ENCODE measurements at places on chromosomes 13 and 19.
A peak's percentile ranks its signal among the peaks of the same experiment; 100 is the strongest.

GRCh38 chr19:50003254-50003788 lies 21.9 kb downstream of the VRK3 start:
- peaks cover 3% of the 10 kb centered on the region for H3K4me1 ChIP-seq
- no peaks in the 10 kb centered on the region for H3K27me3 ChIP-seq
- H3K27ac ChIP-seq: no peak overlapping the region
- no peak overlapping the region for H3K4me3 ChIP-seq

DNA sequence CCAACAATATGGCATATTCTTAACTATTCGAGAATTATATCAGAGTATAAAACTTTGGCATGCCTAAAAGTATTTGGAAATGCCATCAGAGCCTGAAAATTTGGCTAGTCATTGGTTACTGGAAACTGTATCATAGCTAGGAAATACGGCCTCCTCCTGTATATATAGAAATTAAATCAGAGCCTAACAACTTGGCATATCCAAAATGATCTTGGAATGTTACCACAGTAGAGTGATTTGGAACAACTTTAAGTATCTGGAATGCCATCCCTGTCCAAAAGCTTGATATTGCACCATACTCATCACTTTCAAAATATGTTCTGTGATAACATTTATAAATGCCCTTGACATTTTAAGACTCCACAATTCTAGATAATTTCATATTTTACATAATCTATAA lies 335.8 kb downstream of the SLITRK1 start:
- H3K27me3 ChIP-seq: no peaks in the 10 kb centered on the region
- no peak overlapping the region for H3K27ac ChIP-seq
- H3K4me3 ChIP-seq: no peak overlapping the region
- H3K36me3 ChIP-seq: no peaks in the 10 kb centered on the region

DNA sequence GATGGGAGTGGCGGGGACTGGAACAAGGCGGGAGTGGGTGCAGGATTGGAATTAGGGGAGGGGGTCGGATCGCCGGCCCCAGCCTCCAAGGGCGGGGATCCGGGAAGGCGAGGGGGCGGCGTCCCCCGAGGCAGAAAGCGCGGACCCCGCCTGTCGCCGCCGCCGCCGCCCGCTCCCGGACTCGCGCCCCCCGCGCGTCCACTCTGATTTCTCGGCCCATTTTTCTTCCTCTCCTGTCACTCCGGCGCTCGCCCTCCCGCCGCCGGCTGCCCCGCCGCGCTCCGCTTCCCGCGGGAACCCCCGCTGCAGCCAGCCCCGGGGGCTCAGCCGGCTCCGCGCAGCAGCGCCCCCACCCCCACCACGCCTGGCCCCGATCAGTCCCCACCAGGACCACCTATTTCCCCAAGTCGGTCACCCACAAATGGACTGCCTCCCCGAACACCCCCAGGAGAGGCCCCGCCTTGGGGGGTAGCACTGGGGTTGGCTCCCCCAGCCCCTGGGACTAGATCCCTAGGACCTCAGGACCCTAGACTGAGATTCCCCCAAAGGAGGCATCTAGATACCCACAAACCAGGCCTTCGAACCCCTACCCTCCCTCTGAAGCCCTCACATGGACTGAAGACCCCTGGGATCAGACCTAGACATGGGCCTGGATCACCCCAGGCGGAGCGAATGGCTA lies 12.6 kb upstream of the ERFL start:
- no peaks in the 10 kb centered on the region for H3K27me3 ChIP-seq
- H3K4me3 ChIP-seq: no peak overlapping the region
- H3K27ac ChIP-seq: no peak overlapping the region
- no peaks in the 10 kb centered on the region for H3K36me3 ChIP-seq

DNA sequence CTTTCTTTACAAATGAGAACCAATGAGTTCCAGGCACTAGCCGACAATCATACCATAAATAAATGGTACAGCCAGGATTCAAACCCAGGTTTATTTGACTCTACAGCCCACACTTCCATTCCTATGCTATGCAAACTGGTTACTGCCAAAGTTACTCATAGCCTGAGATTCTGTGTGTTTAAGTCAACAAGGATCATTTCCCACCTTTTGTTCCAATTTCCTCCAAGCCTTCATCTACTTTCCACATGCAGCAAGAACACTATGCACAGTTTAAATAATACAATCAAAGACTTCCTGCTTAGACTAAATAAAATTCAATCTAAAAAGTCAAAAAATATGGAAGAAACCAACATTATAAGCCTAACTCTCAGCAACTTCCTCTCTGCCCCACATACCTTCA lies 59.2 kb upstream of the KLF12 start:
- H3K4me3 ChIP-seq: no peak overlapping the region
- no peak overlapping the region for H3K27ac ChIP-seq
- H3K36me3 ChIP-seq: no peaks in the 10 kb centered on the region
- H3K27me3 ChIP-seq: no peaks in the 10 kb centered on the region
- no peaks in the 10 kb centered on the region for H3K4me1 ChIP-seq
- DNase-seq: no peak

- DNase-seq: peak; percentile 29
- H3K4me3 ChIP-seq: no peak overlapping the region
- peak overlapping the region; percentile 2 for H3K27ac ChIP-seq
- no peaks in the 10 kb centered on the region for H3K27me3 ChIP-seq
- peaks cover 8% of the 10 kb centered on the region for H3K4me1 ChIP-seq
These were observed 2.1 kb downstream of the ARID3A start for GRCh38 chr19:927780-928401.

DNA sequence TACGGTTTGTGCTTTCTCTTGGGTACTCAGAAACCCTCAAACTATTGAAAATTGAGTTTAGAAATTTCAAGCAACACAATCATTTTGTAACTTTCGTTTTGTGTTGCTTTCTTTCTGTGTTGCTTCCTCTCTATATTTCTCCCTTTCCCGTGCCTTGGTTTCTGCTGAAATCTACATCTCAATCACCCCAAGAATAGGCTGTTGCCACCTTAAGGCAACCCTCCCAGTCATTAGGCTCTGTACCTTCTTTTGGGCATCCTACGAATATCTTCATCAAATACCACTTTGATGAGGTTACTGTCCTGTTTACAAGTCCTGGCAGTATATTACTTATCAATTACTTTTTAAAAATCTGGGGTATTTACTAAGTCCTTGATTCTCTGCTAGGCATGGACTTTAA lies 621.6 kb downstream of the GPC6 start:
- no peaks in the 10 kb centered on the region for H3K4me1 ChIP-seq
- no peaks in the 10 kb centered on the region for H3K36me3 ChIP-seq
- DNase-seq: no peak

GRCh38 chr19:58279042-58279924 lies 528 bp downstream of the ZNF8 start:
- no peaks in the 10 kb centered on the region for H3K4me1 ChIP-seq
- no peaks in the 10 kb centered on the region for H3K36me3 ChIP-seq
- no peaks in the 10 kb centered on the region for H3K27me3 ChIP-seq
- peak; percentile 81 for DNase-seq
- peak overlapping the region; percentile 76 for H3K4me3 ChIP-seq

DNA sequence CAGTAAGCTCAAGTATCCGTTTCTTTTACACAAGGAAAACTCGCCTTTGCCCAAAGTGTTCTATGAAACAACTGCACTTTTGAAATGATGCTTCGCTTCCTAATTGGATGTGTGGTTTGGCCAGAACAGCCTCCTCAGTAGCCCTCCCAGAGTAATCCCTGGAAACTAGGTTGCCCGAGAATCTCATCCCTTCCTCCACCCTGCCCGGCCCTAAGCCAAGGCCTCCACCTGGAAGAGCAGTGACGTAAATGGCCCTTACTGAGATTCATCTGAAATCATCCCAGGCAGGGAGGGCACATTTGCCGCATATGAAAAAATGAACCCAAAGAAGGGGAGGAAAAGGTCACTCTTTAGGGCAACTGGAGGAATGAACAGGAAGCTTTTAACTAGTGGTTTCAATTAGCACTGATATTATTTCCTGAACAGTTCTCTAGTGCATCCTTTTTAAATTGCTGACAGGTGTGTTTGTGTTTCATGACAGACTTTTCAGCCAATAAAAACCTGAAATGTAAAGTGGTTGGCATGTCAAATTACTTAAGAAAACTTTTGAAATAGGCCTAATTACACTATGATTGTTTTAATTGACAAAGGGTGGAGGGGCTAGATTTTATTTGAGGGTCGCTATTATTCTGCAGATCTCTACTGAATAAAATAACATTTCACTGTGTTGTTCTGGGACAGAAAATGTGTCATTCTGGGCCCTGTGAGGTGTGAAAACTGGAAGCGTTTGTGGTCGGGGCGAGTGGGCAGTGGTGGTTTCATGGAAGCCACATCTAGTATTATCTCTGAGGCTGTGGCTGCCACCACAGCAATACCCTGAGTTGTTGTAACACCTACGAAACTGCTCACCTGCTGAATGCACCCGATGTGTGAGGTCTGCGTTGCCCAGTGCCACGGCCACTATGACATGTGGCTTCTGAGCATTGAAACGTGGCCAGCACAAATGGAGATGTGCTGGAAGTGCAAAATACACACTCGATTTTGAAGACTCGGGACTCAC lies 112.1 kb downstream of the ZIC5 start:
- DNase-seq: no peak
- no peaks in the 10 kb centered on the region for H3K4me1 ChIP-seq
- H3K27me3 ChIP-seq: no peaks in the 10 kb centered on the region
- no peak overlapping the region for H3K27ac ChIP-seq
- no peaks in the 10 kb centered on the region for H3K36me3 ChIP-seq

DNA sequence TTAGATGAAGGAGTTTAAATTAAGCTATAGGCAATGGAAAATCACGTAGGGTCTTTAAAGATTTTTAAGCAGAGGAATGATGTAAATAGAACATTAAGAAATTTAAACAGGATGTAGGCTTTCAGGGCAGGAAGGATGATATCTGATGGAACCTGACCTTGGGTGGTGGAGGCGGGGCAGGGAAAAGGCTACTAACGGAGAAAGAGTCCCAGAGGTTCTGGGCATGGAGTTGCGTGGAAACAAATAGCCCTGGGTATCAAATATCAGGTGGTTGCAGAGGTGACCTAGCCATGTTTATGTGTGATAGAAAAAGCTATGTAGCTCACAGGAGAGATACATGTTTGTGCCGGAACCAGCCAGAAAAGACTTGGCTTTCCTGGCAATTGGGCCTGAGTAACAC lies 7.8 kb upstream of the CDK8 start:
- no peak for DNase-seq
- no peaks in the 10 kb centered on the region for H3K27me3 ChIP-seq
- H3K4me1 ChIP-seq: no peaks in the 10 kb centered on the region
- H3K4me3 ChIP-seq: no peak overlapping the region
- H3K27ac ChIP-seq: no peak overlapping the region

DNA sequence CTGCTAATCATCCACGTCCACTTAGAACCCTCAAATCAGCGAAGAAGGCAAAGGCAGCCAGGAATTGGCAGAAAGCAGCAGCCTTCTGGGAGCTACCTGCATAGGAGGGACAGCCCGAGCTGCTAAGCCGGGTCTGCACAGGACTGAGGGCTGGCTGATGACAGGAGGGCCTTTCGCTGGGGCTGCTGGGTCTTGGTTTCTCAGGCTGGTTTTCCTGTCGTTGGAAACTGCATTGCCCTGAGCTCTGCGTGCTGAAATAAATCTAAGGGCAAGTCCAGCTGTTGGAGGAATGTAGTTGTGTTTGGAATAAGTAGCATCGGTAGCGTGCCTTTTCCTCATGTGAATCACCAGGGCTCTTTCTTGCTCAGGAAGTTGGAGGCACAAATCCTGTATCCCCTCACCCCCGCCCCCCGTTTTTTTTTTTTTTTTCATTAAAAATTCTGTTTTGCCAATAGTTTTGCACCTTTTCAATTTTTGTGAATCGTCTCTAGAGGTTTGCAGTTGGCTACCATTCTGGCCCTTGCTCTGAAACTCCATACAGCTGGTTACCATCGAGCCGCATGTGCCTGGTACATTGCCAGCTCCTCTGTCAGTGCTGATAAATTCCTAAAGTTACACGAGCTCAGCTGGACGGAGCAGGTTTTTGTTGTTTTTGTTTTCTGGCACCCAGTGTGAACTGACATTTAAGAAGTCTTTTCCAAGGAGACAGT lies 193.9 kb upstream of the RNF113B start:
- H3K36me3 ChIP-seq: no peaks in the 10 kb centered on the region
- no peak overlapping the region for H3K4me3 ChIP-seq
- H3K4me1 ChIP-seq: peaks cover 12% of the 10 kb centered on the region
- H3K27me3 ChIP-seq: no peaks in the 10 kb centered on the region
- DNase-seq: peak; percentile 71
- no peak overlapping the region for H3K27ac ChIP-seq

DNA sequence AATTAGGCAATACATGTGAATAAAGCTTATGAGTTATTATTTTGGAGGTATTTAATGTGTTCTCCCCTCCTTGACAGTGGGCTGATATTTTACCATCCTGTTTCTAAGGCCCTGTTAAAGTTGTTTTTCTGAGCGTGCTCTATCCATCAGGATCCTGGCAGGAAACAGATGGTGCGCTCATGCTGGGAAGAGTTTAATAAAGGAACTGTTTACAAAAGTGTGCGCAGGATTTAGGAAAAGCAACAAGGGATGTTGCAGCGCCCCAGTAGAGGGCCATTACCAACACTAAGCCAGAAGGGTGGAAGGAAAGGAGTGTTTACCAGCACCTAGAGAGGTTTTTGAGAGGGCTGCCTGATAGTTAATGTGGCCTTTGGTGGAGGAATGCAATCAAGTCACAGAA lies 374.5 kb downstream of the KCNRG start:
- DNase-seq: no peak
- H3K36me3 ChIP-seq: no peaks in the 10 kb centered on the region
- H3K4me1 ChIP-seq: no peaks in the 10 kb centered on the region
- H3K27me3 ChIP-seq: no peaks in the 10 kb centered on the region
- H3K27ac ChIP-seq: no peak overlapping the region

- no peaks in the 10 kb centered on the region for H3K36me3 ChIP-seq
- no peaks in the 10 kb centered on the region for H3K4me1 ChIP-seq
- H3K27ac ChIP-seq: no peak overlapping the region
- H3K27me3 ChIP-seq: no peaks in the 10 kb centered on the region
These were observed 26.8 kb upstream of the GJB6 start for GRCh38 chr13:20258963-20259288.

DNA sequence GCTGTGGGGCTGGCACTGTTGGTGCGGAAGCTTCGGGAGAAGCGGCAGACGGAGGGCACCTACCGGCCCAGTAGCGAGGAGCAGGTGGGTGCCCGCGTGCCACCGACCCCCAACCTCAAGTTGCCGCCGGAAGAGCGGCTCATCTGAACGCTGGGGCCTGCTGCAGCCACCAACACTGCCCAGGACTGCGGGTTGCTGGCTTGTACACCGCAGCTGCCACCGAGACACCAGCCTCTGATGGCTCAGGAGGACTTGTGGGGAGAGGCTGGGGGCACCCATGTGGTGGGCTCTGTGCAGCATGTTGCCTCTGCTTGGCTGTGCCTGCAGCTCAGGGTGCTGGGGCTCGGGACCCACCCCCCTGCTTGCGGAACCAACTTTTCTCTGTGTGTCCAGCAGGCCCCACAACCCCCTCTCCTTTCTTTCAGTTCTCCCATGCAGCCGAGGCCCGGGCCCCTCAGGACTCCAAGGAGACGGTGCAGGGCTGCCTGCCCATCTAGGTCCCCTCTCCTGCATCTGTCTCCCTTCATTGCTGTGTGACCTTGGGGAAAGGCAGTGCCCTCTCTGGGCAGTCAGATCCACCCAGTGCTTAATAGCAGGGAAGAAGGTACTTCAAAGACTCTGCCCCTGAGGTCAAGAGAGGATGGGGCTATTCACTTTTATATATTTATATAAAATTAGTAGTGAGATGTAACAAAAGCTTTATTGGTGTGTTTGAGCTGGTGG lies 2.6 kb downstream of the CRB3 start:
- H3K36me3 ChIP-seq: no peaks in the 10 kb centered on the region
- no peak for DNase-seq
- H3K27ac ChIP-seq: no peak overlapping the region
- H3K4me1 ChIP-seq: no peaks in the 10 kb centered on the region
- no peak overlapping the region for H3K4me3 ChIP-seq

GRCh38 chr13:108377646-108378206 lies 108.2 kb downstream of the TNFSF13B start:
- no peak overlapping the region for H3K27ac ChIP-seq
- no peaks in the 10 kb centered on the region for H3K36me3 ChIP-seq
- no peaks in the 10 kb centered on the region for H3K27me3 ChIP-seq
- DNase-seq: no peak

Measured in ovary (tissue), 10 donors.